ENCODE measurements at places on chromosomes 11 and 22.

DNA sequence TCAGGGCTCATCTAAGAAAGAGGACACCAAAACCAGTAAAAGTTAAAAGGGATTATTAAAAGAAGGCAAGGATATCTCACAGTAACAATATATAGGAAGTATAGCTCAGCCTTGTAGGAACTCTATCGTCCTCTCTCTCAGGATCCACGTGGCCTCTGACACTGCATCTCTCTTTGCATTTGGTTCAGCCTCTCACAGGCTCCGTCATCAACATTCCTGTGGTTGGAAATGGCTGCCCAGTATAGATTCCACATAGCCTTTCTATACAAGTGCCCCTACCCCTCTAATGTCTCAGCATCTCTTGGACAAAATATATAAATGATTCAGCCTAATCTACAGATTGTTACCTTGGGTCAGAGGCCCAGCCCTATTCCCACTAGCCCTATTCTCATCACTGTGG is 101.3 kb upstream of the DBX1 start:
- DNase-seq = no peak

DNA sequence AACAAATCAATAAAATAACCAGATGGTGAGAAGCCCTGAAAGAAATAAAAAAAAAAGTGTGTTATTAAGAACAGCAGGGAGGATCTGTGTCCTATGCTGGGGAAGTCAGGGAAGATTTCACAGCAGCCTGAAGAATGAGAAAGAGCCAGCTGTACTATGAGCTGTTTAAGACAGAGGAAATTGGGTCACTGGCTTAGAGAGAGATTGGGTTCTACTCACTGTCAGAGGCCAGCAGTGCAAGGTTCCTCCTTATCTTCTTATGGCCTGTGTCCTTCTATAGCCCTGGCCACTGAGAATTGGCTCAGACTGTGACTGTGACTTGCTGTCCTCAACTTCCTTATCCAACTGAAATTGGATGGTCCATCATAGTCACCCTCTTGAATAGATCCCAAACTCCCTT is 54.8 kb upstream of the FDX1 start:
- no peak for DNase-seq

DNA sequence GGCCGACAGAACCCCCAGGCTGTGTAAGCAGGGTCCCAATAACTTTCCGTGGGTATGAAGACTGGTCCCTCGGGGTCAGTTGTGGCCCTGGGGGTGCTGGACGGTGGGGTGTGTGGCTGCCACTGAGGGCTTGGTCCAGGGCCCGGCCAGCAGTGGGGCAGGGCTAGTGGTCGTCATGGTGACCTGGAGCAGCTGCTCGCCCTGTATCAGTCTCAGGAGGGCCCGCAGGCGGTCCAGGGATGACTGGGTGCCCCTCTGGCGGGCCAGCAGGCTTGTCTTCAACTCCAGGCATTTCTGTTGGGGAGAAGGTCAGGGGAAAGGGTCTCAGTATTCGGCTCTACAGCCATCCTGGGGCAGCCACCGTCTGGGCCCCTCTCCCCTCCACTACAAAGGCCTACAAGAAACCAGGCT is 126.8 kb downstream of the PHF21B start:
- no peak for DNase-seq

DNA sequence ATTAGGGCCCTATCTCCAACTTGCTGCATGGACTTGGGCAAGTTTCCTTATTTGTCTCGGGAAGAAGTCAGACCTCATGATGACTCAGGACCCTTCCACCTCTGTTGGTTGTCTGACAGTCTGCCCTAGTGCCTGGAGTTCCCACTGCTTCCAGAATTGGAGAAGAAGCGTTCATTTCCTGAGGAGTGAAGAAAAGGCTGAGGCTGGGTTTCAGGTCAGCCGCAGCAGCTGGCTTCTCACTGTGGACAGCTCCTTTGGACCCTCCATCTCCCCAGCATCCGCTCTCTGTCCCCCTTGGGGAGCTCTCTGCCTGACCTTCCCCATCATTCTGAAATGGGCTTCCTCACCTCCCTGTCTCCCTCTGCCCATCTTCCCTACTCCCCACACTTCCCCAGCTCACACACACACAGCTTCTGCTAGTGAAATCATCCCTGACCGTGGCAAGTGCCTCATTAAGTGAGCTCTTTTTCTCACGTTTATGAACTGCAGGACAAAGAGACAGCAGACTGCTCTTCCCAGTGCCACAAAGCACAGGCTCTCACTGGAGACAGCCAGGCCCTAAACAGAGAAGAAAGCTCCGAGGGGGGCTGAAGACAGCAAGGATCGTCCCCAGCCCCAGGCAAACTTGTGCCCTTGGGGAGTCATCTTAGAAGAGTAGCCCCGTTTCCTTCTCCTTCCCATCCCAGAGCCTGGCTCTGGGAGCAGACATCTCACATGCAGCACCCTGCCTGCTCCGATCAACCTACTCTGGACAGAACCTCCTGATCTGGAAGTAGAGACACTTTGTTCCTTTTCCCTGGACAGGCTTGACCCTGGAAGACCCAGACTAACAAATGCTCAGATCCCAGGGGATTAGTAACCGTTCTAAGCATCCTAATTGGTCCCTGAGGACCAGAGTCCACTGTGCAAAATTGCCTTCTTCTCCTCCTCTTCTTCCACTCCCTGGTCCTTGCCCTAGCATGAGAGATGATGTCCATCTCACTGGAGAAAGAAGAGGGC is 157.9 kb downstream of the FEZ1 start:
- no peak for DNase-seq

DNA sequence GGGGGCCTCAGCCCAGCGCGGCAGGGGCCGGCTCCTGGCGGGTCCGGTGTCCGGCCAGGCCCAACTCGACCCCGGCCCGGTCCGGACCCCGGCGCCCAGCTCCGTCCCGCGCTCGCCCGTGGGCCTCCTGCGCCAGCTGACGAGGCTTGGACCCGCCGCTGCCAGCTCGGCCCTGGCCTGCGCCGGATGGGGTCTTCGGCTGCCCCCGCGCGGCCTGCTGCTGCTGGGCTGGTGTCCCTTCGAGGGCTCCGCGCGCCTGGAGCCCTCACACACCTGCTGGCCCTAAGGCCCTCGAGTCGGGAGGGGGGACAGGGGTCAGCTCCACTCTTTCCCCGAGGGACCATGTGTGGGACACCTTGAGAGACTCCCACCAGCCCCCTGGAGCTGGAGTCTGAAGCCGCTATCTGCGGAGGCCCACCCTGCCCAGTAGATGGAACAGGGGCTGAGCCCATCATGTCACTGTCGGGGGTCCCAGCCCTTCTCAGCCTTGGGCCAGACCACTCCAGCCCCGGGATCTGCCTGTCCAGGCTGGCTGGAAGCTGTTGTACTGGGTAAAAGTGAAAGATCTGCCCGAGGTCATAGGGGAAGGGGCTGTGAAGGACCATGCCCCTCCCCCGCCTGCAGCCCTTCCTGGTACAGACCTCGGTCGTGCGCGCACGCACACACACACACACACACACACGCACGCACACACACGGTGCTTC is 768 bp upstream of the CDKN1C start:
- no peak for DNase-seq

DNA sequence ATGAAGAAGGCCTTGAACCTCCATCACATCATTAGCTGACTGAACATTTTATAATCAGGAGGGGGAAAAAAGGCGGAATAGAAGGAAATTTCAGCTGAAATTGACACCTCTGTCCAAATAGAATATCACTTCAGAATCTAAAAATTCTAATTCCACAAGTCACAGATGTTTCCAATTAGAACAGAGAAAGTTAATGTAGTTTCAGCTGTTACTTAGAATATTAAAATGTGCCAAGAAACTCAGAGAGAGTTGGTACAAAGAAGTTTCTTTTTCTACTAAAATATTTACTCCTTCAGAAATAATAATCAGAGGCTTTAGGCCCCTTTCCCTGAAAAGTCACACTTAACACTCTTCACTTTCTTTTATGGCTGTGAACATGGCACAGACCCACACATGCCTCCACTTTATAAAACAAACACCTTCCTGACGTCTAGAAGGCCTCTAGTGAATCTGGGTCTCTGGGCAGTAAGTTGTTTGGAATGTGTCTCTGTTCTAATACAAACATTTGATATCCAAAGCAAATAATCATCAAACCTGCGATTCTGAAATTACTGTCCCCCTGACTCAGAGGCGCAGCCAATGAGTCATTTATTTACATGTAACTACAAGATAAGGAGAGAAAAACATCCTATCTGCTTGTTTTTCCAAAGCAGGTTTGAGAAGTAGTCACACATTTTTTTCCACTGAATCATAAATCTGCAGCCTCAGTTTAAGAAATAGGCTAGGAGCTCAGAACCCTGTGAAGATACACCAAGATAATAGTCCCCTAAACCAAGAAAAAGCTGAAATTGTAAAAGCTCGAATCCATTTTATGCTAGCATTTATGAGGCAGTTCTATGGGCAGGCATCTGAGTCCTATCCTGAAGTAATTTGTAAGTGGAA is 148.4 kb downstream of the ME3 start:
- DNase-seq = no peak

Measured in NCI-H1417 treated with DMSO at 0.1 percent for 48 hours (cell line).